ENCODE measurements at places on chromosomes 3 and 15.

DNA sequence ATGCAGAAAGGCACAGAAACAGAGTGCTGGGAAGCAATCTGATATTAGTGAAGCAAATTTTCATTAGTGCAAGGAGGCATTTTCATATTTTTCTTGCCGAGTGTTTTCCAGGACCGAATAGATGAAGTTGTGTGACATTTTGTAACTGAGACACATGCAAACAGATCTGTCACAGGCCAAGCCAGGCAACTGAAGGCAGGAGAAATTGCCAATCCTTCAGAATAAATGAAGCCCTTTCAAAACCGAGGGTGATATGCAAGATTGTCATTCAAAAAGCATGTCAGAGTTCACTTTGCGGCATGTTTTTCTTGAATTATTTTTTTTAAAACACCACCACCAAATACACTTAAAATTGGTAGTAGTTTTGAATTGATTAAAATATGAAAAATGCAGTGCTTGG is 6.2 kb downstream of the LMOD3 start:
- no peak for DNase-seq

- DNase-seq, result peak; percentile 51
These were observed 728.6 kb downstream of the ROBO1 start for GRCh38 chr3:79039192-79039591.

GRCh38 chr3:157354722-157355121 is 81.9 kb upstream of the PTX3 start:
- DNase-seq, result peak; percentile 56

DNA sequence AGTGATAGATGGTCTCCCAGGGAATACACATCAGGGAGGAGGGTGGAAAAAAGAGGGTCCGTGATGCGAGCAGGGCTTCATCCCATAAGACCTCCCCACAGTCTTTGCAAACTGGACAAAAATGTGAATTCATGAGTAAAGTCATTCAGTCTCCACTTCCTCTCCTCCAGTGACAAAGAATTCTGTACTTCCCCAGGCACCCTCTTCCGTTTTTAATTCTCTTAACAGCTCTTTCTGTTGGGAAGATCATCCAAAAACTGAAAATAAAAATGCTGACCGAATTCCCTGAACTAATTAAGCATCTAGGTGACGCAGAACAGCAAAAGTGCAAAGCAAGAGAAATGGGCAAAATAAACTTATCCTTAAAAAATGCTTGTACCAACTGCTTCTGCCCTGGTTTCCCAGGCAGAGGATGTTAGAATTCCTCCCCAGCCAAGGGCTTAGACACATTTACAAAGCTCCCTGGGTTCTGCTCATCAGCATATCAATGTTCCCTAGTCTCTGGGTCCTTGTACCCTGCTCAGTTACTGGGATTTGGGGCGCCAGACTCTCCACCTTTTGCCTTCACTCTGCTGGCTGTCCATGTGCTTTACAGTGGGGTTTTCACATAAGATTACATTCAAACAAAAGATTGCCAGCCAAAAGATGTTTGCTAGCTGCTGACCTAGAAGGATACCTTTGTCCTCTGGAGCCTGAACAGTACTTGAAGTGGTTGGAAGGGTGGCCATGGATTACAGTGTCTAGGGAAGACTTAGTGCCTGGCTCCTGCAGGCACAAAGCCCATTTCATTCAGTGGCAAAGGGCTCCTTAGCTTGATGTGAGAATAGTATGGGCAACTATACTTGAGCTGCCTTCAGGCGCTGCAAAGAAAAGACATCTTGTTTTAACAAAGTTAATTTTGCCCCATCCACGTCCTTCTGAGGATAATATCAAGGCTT is 69.4 kb downstream of the ARNT2 start:
- DNase-seq, result no peak

DNA sequence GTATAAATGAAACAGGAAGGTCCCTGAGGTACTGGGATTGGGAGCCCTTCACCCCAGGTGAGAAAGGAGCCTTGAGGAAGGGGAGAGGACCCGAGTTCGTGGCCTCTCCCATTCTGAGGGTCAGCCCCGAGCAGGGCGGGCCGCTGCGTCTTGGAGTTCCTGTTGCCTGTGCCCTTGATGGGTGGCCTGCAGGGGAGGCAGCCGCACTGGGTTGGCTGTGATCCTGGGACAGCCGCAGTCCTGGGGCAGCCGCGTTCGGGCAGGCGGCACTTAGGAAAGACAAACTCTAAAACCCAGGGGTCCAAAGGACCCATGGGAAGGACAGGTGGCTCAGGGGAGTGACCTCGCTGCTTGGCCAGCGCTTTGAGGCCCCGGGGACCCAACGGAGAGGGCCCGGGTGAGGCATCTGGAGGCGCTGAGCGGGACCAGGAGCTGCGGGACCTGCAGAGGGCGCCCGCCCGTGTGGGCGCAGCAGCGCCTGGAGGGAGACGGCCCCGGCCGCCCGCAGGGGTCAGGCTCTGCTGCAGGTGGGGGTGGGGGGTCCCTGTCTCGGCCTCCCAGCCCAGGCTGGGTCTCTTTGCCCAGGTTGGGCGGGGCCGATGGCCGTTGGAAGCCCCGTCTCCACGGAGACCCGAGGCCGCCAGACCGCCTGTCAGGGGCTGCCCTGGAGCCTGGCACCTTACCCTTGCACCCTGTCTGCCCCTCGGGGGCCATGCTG is 65.1 kb downstream of the HMCES start:
- peak; percentile 36 for DNase-seq

GRCh38 chr3:130609166-130609979 is 92.4 kb downstream of the COL6A6 start:
- no peak for DNase-seq

- DNase-seq, result peak; percentile 67
These were observed 84.3 kb upstream of the PRTG start for GRCh38 chr15:55827204-55827603.

GRCh38 chr3:85495602-85496001 is 536.8 kb downstream of the CADM2 start:
- no peak for DNase-seq

- no peak for DNase-seq
These were observed 233.7 kb upstream of the ADAMTS9 start for GRCh38 chr3:64921281-64922065.

DNA sequence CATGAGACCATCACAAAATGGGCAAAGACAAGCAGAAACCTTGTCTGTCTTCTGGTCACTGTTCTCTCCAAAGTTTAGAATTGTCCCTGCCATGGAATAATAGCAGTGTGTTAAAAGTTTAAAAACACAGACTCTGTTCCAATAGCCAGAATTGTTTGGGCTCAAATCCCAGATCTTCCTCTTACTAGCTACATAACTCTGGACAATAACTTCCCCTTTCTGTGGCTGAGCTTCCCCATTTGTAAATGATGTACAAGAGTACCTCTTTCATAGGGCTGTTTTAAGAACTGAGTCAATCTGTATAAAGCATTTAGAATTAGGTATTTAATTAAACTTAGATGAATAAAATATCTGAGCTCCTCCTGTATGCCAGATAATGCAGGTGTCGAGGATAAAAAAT is 623.0 kb downstream of the NTRK3 start:
- no peak for DNase-seq

DNA sequence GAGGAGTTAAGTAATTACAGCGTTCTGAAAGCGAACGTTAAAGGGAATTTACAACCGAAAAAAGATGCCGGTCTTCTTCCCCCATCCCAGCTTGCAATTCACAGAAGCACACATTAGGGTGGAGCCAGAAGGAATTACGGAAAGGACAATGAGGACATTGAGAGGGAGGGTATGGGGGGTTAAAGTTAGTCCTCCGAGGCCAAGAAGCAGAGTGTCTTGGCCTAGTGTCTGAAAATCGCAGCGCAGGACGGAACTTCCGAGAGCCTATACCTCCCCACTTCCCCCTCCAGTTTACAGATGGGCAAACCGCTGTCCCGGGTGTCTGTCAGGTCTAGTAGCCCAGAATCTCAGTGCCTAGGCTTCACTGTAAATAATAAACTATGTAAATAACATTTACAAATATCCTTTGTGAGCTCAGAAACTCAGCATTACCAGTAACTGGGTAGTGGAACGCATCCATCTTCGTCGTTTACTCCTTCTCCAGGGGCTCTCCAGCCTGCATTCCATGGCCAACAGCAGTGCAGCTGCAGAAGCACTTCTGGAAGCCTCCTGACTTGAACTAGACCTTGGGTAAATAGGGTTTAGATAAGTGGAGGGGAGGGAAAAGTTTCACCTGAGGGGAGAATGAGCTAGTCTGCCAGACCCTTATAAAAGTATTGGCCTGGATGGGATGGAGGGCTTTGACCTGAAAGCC is 922 bp downstream of the ADPRH start:
- peak; percentile 21 for DNase-seq

DNA sequence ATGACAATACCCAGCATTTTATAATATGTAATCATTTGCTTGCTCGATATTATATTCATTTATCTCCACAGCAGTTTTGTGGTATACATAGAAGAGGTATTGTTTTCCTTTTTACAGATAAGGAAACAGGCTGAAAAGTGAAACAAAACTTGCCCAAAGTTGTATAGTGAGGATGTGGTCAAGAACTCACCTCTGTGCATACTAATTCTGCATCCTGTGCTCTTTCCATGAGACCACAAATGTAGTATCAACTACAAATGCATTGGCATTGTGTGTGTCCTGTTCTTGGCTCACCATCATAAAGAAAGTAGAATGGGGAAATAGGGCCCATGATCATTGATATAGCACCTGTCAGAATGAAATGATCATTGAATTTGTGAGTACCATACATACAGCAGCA is 167.3 kb downstream of the NECTIN3 start:
- no peak for DNase-seq

DNA sequence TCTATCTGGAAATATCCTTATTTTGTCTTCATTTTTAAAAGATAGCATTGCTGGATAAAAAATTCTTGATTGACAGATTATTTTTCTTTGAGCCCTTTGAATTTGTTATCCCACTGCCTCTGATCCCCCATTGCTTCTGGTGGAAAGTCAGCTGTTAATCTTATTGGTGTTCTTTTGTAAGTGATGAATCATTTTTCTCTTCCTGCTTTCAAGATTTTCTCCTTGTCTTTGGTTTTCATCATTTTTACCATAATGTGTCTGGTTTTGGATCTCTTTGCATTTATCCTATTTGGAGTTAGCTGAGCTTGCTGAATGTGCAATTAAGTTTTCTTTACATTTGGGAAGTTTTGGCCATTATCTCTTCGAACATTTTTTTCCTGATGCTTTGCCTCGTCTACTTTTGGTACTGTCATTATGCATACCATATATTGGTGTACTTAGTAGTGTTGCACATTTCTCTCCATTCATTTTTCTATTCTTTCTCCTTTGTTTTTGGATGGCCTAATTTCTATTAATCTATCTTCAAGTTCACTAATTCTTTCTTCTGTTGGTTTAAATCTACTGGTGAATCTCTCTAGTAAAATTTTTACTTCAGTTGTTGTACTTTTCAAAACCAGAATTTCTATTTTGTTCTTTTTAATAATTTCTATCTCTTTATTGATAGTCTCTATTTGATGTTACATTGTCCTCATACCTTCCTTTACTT is 440.0 kb upstream of the PROK2 start:
- DNase-seq, result no peak

Data from ELR (cell line).